Small intestine (tissue), 16 donors: ENCODE measurements at places on chromosomes 3 and 15.

DNA sequence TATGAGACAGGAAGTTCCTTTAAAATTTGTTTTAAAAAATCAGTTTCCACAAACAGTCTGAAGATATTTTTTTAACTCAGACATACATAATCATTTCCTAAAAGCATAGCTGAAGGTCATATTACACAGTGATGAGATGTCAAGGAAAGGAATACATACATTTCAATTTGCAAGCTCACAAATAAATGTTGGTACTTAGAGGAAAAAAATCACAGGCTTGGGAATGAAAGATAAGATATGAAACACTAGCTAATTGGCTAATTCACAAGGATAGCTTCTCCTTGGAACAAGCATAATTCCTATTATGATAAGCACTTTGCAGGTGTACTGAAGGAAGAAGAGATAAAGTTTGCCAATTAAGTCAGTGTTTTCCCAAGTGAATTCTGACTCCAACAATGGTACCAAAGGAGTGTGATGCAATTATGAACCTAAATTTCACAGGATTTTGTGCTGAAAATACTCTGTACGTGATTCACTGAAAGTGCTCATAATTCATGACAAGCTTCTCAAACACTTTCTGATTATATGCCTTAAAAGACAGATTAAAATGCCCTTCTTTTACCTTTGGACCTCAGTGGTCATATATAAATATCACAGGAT, 112.4 kb downstream of the FRMD5 start:
- no peaks in the 10 kb centered on the region for H3K4me1 ChIP-seq
- H3K27ac ChIP-seq = no peak overlapping the region
- H3K36me3 ChIP-seq = no peaks in the 10 kb centered on the region
- DNase-seq = no peak
- H3K27me3 ChIP-seq = no peaks in the 10 kb centered on the region
- H3K4me3 ChIP-seq = no peak overlapping the region

GRCh38 chr3:41888368-41889076, 73.4 kb downstream of the ULK4 start:
- H3K4me3 ChIP-seq = no peak overlapping the region
- H3K4me1 ChIP-seq = no peaks in the 10 kb centered on the region
- DNase-seq = peak; percentile 4
- no peaks in the 10 kb centered on the region for H3K36me3 ChIP-seq
- H3K27ac ChIP-seq = no peak overlapping the region

DNA sequence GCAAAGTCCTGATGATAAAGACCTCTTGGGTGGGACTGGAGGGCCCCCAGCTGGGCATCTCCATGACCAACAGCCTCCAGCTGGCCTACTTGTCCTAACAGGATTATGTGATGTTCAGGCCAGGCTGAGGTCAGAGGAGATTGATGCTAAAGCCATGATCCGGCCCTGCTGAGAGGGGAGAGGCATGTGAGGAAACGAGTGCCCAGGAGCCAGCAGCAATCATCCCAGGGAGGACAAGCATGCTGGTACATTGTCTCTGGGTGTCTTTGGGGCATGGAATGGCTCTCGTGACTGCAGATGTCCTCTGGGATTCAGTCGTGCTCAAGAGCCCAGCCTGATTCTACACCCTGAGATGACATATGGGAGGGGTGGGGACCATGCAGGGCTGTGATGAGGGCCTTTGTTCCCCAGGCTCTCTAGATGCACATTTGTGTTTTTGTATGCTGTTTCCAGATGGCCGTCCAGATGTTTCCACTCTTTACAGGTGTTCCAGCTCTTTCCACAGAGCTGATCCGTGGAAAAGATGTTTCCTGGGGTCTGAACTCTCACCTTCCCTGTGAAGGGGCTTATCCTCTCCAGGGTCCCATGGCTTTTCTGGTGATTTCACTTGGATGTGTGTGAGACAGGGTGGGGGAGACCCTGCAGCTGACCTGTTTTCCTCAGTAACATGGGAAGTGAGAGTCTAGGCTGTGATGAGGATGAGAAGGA, 20.2 kb downstream of the SLC24A1 start:
- H3K27ac ChIP-seq = no peak overlapping the region
- no peaks in the 10 kb centered on the region for H3K27me3 ChIP-seq
- peaks cover 18% of the 10 kb centered on the region for H3K36me3 ChIP-seq

- H3K27ac ChIP-seq = peak overlapping the region; percentile 34
- H3K4me1 ChIP-seq = peaks cover 32% of the 10 kb centered on the region
- H3K36me3 ChIP-seq = peaks cover 2% of the 10 kb centered on the region
- H3K4me3 ChIP-seq = no peak overlapping the region
- peak; percentile 70 for DNase-seq
Observed at GRCh38 chr15:89998141-89998661, 2.9 kb upstream of the ZNF710 start.

DNA sequence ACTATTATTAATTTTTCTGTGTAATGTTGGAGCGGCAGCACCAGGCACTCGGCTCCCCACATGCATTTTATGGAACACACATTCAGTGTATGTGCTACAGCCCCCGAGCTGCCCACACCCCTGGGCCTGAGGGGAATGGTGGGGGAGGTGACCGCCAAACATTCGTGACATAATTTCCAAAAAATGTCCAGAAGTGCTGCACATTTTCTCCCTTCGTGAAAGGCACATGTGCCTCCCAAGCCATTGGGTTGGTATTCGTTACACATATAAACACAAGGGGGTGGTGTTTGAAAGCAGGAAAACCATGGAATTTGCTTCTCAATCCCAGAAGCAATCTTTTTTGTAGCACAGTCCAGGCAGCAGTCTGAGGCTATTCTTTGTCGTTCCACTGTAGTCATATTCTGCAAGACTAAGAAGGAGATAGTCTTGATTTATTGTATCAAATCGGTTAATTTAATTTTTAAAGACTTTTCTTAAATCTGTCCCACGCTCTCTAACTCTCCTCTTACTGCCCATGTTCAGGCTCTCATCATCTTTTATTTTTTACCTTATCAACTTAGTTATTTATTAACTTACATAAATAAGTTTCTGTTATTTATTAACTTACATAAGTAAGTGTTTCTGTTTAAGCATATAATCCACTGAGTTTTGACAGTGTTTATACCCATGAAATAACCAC, 39.2 kb upstream of the POLR2M start:
- peaks cover 3% of the 10 kb centered on the region for H3K36me3 ChIP-seq
- H3K27ac ChIP-seq = peak overlapping the region; percentile 21
- peak; percentile 47 for DNase-seq
- H3K27me3 ChIP-seq = no peaks in the 10 kb centered on the region
- peaks cover 20% of the 10 kb centered on the region for H3K4me1 ChIP-seq
- peak overlapping the region; percentile 3 for H3K4me3 ChIP-seq

- no peaks in the 10 kb centered on the region for H3K27me3 ChIP-seq
- no peaks in the 10 kb centered on the region for H3K36me3 ChIP-seq
- DNase-seq = no peak
Observed at GRCh38 chr15:28911310-28911931, 25.6 kb downstream of the APBA2 start.

- no peak overlapping the region for H3K4me3 ChIP-seq
- H3K4me1 ChIP-seq = no peaks in the 10 kb centered on the region
- no peaks in the 10 kb centered on the region for H3K27me3 ChIP-seq
- no peak for DNase-seq
- no peaks in the 10 kb centered on the region for H3K36me3 ChIP-seq
Observed at GRCh38 chr3:62556121-62556815, 182.9 kb upstream of the FEZF2 start.

DNA sequence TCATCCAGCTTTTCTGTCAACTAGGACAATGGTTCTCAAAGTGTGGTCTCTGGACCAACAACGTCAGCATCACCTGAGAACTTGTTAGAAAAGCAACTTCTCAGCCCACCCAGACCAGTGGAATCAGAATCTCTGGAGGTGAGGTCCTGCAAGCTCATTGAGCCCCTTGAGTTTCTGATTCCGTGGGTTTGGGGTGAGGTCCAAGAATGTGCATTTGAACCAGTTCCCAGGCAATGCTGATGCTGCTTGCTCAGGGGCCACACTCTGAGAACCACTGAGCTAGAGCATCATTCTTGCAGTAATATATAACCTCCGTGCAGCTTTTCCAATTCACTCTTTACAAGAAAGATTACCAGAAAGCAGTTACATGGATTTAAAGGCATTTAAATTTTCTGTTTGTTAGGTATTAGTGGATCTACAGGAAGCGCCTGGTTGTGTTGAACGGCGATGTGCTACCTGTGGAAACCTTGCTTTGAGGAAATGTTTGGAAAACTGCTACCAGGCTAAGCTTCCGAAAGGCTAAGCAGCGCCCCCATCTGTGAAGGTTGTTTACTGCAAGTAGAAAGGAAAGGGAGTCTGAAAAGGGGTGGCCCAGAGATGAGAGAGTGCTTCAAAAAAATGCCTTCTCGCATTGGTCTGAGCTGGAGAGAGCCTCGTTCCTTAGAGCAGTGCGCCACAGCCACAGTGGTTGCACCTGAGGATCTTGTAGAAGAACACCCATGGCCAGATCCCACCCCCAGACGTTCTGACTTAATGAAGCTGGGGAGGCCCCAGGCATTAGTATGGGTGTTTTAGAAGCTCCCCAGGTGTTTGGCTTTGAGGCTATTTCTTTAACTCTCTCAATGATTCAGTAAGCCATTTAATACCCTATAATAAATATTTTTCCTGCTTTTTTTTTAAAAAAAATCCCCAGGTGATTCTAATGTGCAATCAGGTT, 50.0 kb downstream of the RLBP1 start:
- H3K27ac ChIP-seq = no peak overlapping the region
- H3K4me3 ChIP-seq = no peak overlapping the region
- peak; percentile 70 for DNase-seq
- H3K27me3 ChIP-seq = no peaks in the 10 kb centered on the region

- H3K4me3 ChIP-seq = no peak overlapping the region
- no peaks in the 10 kb centered on the region for H3K36me3 ChIP-seq
- no peaks in the 10 kb centered on the region for H3K27me3 ChIP-seq
- no peak for DNase-seq
- no peaks in the 10 kb centered on the region for H3K4me1 ChIP-seq
Observed at GRCh38 chr3:143810953-143811265, 37.4 kb downstream of the SLC9A9 start.

- no peak overlapping the region for H3K4me3 ChIP-seq
Observed at GRCh38 chr3:20136231-20136630, 49.8 kb downstream of the SGO1 start.

- DNase-seq = no peak
- H3K4me3 ChIP-seq = no peak overlapping the region
- H3K27me3 ChIP-seq = no peaks in the 10 kb centered on the region
- H3K36me3 ChIP-seq = no peaks in the 10 kb centered on the region
- no peaks in the 10 kb centered on the region for H3K4me1 ChIP-seq
Observed at GRCh38 chr3:138705675-138706074, 97.1 kb downstream of the FAIM start.

GRCh38 chr3:194852831-194853508, 167.3 kb downstream of the FAM43A start:
- no peak overlapping the region for H3K27ac ChIP-seq
- no peaks in the 10 kb centered on the region for H3K27me3 ChIP-seq
- no peak overlapping the region for H3K4me3 ChIP-seq
- DNase-seq = no peak
- H3K4me1 ChIP-seq = peaks cover 35% of the 10 kb centered on the region

- DNase-seq = peak; percentile 49
- no peaks in the 10 kb centered on the region for H3K4me1 ChIP-seq
- H3K4me3 ChIP-seq = no peak overlapping the region
- no peaks in the 10 kb centered on the region for H3K36me3 ChIP-seq
- no peak overlapping the region for H3K27ac ChIP-seq
Observed at GRCh38 chr3:63067999-63068645, 192.9 kb upstream of the CADPS start.

- H3K4me1 ChIP-seq = no peaks in the 10 kb centered on the region
- H3K36me3 ChIP-seq = no peaks in the 10 kb centered on the region
- no peak overlapping the region for H3K27ac ChIP-seq
- DNase-seq = no peak
Observed at GRCh38 chr3:24911076-24911475, 416.4 kb upstream of the THRB start.

GRCh38 chr15:70856884-70857561, 3.1 kb upstream of the LARP6 start:
- no peaks in the 10 kb centered on the region for H3K36me3 ChIP-seq
- peaks cover 7% of the 10 kb centered on the region for H3K27me3 ChIP-seq
- H3K4me1 ChIP-seq = peaks cover 4% of the 10 kb centered on the region
- H3K4me3 ChIP-seq = no peak overlapping the region
- peak overlapping the region; percentile 46 for H3K27ac ChIP-seq
- no peak for DNase-seq

- peak; percentile 68 for DNase-seq
- H3K4me3 ChIP-seq = no peak overlapping the region
- no peaks in the 10 kb centered on the region for H3K36me3 ChIP-seq
- H3K4me1 ChIP-seq = no peaks in the 10 kb centered on the region
Observed at GRCh38 chr3:72517336-72517735, 330.9 kb downstream of the SHQ1 start.

- H3K4me1 ChIP-seq = no peaks in the 10 kb centered on the region
- no peak overlapping the region for H3K27ac ChIP-seq
- DNase-seq = no peak
- H3K27me3 ChIP-seq = no peaks in the 10 kb centered on the region
Observed at GRCh38 chr3:13217736-13218540, 144.7 kb upstream of the IQSEC1 start.
